ENCODE measurements at places on chromosomes 3 and 15.

DNA sequence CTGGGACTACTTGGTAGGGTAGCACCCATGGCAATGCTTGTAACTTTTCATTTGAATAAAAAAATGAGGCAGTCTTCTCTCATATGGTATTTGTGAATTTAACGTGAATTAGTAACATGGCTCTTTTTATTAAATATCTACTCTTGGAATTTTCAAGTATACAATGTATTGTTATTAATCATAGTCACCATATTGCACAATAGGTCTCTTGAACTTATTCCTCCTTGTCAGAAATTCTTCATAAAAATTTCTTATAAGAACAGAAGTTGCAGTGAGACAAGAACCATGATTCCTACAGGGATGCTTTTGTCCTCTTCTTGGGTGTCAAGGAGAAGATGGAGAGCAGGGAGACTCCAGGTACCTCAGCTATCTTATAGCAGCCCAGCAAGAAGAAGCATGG is 203.8 kb upstream of the FEZF2 start:
- DNase-seq, result no peak

- DNase-seq, result no peak
Observed at GRCh38 chr3:159829539-159830227, 159.0 kb upstream of the IL12A start.

DNA sequence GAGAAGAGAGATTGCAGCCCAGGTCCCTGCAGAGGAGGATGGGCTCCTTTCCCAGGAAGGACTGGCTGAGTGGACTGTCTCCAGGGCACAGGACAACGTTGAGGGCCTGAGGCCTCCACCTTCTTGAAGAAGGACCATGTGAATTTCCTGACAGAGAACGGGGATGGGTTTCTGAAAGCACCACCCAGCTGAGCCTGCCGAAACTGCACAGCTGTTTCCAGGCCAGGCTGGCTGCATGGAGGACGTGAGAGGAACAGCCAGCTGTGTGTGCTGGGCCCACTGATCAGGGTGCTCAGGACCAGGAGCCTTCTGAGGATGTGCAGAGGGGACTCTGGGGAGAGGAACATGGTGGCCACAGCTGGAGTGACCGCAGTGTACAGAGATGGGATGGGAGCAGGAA is 39.2 kb downstream of the HMCES start:
- DNase-seq, result no peak

DNA sequence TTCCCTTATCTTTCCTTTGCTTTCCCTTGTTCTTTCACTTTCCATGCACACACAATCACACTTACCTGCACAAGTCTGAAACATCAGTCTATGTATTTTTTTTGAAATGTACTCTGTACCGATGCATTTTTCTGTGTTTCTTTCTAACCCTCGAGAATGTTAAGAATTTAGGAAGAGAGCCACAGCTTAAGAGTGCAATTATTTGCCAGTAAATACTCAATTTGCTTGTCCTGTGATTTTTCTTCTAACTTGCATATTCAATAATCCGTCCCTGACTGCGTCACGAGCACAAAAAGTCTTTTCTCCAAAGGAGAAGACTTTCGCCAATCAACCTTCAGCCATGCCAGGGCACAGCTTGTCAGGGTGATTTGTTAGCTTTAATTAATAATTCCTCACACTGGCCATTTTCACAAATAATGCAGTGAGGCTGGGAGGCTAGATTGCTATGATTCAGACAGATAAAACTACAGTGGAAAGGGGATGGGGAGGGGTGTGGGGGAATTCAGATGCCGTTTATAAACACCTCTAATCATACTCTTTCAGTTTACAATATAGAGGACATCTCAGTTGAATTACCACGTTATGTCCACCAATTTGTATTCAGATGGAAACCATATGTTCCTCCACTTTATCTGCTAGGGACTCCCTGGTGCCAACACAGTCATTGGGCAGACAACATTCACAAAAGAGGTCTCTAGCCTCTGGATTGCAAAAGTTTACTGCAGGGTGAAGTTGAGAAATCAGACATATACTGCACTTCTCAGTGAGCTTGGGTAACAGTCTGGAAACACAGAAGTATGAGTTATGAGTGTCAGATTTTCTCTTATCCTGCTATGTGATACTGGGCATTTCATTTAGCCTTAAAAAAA is 388.0 kb downstream of the ZBTB20 start:
- no peak for DNase-seq

DNA sequence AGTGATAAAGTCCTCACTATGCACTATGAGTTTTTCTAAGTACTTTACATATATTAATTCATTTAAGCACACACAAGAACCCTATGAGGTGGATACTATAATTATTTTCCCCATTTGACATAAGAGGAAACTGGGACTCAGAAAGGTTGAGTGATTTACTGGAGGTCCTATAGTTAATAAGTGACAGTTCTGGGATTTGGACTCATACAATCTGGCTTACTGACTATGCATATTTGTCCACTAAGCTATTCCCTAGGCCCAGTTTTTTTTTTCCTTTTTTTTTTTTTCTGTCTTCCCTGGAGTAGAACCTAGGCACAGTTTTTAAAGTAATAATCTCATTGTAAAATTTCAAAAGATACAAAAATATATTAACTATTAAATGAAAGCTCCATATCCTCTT is 6.3 kb upstream of the RTP2 start:
- DNase-seq, result no peak

GRCh38 chr3:172709774-172710663 is 848 bp downstream of the NCEH1 start:
- no peak for DNase-seq

DNA sequence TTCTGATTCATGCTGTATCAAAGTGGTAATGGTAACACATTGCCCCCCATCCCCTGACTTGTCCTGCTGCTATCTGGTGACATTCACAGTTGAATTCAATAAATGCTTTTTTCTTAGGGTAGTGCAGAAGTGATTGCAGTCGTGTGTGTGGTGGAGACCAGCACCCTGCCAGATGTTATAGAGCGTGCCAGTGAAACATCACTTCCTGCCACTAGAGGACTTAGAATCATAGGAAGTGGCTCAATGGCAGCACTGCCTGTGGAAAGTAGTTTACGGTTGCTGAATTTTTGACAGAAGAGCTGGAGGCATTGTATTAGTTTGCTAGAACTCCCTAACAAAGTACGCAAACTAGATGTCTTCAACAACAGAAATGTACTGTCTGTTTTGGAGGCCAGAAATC is 37.4 kb upstream of the P2RY12 start:
- DNase-seq, result no peak

DNA sequence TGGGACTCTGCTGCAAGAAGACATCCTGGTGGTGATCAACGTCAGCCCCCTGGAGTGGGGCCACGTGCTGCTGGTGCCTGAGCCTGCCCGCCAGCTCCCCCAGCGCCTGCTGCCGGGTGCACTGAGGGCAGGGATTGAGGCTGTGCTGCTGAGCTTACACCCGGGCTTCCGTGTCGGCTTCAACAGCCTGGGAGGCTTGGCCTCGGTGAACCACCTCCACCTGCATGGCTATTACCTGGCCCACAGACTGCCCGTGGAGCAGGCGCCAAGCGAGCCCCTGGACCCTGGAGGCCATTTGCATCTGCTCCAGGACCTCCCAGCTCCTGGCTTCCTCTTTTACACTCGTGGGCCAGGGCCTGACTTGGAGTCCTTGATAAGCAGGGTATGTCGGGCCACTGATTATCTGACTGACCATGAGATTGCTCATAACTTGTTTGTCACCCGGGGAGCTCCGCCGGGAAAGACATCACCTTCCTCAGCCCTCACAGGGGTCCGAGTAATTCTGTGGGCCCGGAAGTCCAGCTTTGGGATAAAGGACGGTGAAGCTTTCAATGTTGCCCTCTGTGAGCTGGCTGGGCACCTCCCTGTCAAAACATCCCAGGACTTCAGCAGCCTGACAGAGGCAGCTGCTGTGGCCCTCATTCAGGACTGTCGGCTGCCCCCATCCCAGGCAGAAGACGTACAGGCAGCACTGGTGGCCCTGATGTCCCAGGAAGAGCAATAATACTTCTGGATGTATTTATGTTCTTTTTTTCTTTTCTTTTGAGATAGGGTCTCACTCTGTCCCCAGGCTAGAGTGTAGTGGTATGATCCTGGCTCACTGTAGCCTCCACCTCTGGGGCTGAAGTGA is 7.6 kb downstream of the GDPGP1 start:
- DNase-seq, result no peak

DNA sequence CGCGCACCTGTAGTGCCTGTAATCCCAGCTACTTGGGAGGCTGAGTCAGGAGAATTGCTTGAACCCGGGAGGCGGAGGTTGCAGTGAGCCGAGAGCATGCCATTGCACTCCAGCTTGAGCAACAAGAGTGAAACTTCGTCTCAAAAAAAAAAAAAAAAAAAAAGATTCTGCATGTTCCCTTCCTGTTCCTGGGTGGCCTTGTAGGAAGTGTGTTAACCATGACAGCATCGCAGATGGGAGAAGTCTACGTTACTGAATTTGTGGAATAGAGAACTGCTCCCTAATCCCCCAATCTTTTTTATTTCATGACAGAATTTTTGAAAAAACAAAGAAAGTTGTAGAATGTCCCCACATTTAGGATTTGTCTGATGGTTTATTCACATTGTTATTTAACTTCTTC is 45.4 kb downstream of the FOXL2 start:
- DNase-seq, result no peak

DNA sequence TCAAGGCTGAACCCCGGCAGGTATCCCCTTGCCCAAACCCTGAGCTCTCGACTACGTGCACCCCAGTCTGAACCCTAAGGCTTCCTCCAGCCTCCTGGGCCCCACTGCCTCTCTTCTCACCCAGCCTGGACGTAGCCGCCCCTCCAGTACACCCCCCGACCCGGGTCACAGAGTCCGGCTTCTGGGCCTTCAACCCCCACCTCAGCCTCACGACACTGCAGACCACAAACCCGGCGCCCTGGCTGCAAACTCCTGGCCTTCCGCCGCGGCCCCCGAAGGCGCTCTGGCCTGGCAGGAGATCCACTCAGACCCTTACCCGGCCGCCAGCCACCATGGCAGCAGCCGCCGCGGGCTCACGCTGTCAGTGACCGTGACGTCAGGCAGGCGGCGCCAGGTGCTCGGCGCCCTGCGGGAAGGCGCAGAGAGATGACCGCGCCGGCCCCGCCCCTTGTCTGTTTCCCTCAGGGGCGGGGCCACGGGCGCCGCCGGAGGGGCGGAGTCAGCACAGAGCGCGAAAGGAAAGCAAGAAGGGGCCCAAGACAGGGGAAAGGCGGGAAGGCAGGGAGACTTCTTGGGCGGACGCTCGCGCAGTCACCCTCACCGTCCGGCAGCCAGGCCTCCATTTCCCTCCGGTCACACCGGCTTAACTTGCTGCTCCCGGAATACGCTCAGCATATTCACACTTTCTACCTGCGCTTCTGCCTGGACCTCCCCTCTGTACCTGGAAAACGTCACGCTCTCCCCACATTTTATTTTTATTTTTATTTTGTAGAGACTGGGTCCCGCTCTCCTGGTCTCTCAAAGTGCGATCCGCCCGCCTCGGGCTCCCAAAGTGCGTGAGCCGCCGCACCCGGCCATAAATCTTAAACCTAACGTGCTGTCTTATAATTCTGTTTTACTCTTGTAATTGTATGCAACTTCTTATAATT is at the start of gene RMDN3:
Gene RMDN3, minus strand, starts transcription at position 372 of the 929 bp plus-strand sequence. CDS start 471 bp downstream, outside the sequence.
- DNase-seq, result peak; percentile 94

- no peak for DNase-seq
Observed at GRCh38 chr15:76866008-76866407, 39.1 kb downstream of the SCAPER start.

GRCh38 chr15:65521350-65521749 is 3.9 kb upstream of the DPP8 start:
- DNase-seq, result no peak

GRCh38 chr15:72302955-72303354 is 17.0 kb downstream of the CELF6 start:
- no peak for DNase-seq

DNA sequence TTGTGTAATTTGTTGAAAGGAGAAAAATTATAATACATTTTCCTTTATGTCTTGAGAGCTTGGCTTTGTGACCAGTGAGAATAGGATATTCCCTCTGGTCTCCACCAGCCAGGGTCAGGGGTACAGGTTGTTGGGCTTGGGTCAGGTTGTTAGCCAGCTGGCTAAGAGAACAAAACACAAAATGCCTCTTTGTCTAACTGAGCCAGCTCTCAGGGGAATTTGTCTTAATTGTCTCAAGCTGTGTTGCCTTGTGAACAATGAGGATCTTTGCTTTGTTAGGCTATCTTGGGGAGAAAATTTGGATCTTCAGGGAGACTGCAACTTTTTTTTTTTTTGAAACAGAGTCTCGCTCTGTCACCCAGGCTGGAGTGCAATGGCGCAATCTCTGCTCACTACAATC is 17.7 kb upstream of the GK5 start:
- no peak for DNase-seq

- peak; percentile 45 for DNase-seq
Observed at GRCh38 chr3:13655061-13655913, 106.4 kb downstream of the FBLN2 start.

DNA sequence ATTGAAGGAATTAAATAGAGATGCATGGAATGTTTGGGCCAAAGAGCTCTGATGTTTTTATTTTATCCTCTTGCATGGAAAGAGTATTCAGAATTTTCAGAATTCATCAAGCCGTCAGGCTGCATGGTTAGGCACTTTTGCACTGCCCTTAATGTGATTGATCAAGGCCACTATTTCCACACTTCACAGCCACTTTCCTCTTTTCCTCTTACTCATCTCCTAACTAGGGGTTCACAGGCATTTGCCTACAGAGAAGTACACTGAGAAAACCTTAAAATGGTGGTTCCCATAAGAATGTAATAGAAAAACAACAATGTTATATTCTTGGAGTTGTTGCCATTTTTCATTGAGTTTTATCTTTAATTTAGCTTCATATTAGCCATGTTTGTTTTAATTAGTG is 10.9 kb downstream of the SLC35A5 start:
- DNase-seq, result no peak

DNA sequence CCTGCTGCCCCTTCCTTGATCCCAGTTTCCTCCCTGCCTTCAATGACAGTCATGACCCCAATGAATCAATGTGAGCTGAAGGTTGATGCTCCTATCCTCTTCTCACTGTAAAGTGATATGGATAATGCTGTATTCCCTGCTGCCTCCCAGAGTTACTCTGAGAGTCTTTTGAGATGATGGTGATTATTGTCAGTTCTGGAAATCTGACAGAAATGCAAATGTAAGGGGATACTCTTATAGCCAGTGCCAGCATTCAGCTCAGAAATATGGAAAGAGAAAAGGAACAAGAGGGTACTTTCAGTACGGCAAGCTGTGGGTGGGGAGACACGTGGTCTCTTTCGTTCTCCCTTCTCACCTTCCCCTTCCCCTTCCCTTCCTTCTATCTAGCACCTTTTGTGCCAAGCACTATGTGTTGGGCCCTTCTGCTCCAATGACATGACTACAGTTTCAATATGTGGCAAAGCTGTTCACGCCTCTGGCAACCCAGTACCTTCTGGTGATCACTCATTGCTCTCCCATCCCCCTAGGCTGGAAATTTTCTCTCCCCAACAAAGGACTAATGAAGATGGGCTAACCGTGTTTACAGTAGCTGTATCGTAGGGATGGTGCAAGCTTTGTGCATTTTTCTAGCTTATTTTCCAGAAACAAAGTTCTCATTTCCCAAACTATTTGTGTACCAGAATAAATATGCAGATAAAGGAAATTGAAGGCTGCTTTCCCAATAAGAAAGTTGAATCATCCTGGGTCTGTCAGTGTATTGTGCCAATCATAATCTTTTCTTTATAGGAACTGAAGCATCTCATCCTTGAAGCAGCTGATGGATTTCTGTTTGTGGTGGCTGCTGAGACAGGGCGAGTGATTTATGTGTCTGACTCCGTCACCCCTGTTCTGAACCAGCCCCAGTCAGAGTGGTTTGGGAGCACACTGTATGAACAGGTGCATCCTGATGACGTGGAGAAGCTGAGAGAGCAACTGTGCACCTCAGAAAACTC is 70.3 kb downstream of the ARNT2 start:
- DNase-seq, result no peak
